ENCODE measurements at places on chromosomes 2 and 18.

- DNase-seq: no peak
Observed at GRCh38 chr2:27059141-27059820, 7.8 kb downstream of the AGBL5 start.

DNA sequence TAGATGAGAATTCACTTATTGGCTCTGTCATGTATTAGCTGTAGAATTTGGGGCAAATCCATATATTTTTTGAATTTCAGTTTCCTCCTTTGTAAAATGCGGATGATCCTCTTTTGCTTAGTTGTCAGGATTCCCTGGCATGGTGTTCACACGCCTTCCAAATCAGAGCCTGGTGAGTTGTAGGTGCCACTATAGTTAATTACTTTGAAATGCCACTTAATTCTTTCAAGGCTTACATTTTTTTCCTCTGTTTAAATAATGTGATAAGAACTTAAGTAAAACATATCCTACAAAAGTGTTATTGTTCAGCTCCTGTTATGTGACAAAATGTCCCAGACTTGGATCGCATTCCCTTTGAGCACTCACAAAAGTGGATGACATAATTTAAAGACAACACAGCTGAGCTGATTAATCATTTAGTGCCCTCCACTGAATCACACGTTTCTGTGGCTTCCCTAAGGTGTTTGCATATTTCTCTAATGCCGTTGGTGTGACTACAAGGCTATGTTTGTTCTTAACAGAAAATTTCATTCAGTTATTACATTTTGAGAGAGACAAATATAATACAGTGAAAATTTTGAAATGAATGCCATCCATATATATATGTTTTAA is 471.2 kb upstream of the CHST9 start:
- no peak for DNase-seq

- no peak for DNase-seq
Observed at GRCh38 chr2:64980183-64980582, 9.0 kb upstream of the SLC1A4 start.

DNA sequence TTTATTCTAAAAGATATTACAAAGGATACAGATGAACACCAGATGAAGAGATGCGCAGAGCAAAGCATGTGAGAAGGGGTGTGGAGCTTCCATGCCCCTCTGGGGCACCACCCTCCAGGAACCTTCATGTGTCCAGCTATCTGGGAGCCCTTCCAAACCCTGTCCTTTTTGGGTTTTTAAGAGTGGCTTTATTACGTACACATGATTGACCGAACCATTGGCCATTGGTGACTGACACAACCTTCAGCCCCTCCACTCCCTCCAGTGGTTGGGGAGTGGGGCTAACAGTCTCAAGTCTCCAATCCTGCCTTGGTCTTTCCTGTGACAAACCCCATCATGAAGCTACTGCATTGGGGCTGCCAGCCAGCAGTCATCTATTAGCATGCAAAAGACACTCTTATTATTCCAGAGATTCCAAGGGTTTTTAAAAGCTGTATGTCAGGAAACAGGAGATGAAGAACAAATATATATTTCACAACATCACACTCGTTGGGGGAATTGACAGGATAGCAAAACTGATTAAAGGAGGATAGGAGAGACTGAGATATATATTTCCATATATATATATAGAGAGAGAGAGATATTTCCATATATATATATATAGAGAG is 19.4 kb downstream of the IL1B start:
- DNase-seq: no peak

GRCh38 chr2:188028739-188029138 is 262.9 kb upstream of the GULP1 start:
- DNase-seq: peak; percentile 73

DNA sequence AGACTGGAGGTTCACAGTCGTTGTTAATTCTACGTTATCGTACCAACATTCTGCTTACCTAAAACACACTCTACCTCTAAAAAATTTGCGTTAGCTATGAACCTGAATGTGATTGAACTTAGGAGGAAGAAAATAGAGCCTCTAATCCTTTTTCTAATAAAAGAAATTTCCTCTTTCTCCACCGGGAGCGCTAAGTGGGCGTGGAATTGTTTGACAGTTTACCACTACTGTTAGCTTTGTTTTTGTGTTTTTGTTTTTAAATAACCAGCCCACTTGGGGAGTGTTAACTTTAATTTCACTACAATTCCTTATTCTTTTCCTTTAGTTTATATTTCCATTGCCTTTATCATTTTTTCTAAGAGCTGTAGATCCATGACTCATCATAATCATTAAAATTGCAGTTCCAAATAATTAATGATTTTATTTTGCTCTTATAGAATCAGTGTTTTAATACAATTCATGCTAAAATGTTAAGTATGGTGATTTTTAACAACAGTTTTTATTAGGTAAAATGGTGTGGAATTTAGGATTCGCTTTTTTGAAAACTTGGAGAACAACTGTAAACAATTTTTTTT is 55.0 kb upstream of the ITM2C start:
- DNase-seq: no peak

DNA sequence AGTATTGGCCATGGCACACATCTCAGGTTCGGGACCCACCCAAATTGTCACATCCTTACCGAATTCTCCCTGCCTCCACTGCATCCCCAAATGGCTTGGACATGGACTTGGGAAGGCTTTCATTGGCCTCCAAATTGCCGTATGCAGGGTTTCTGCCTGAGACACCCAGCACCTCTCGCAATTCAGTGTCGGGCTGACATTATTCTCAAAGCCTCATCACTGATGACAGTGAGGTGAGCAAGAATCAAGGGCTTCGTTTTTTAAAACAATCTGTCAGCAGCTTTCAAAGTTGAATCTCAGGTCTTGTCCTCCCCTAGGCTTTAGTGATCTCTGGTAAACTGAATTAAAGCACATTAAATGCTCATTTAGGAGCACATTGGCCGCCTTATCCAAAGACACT is 29.5 kb upstream of the TGFA start:
- no peak for DNase-seq

- DNase-seq: peak; percentile 84
Observed at GRCh38 chr2:234288974-234289455, 207.9 kb downstream of the ARL4C start.

- peak; percentile 82 for DNase-seq
Observed at GRCh38 chr2:66574701-66575624, 140.0 kb downstream of the MEIS1 start.

DNA sequence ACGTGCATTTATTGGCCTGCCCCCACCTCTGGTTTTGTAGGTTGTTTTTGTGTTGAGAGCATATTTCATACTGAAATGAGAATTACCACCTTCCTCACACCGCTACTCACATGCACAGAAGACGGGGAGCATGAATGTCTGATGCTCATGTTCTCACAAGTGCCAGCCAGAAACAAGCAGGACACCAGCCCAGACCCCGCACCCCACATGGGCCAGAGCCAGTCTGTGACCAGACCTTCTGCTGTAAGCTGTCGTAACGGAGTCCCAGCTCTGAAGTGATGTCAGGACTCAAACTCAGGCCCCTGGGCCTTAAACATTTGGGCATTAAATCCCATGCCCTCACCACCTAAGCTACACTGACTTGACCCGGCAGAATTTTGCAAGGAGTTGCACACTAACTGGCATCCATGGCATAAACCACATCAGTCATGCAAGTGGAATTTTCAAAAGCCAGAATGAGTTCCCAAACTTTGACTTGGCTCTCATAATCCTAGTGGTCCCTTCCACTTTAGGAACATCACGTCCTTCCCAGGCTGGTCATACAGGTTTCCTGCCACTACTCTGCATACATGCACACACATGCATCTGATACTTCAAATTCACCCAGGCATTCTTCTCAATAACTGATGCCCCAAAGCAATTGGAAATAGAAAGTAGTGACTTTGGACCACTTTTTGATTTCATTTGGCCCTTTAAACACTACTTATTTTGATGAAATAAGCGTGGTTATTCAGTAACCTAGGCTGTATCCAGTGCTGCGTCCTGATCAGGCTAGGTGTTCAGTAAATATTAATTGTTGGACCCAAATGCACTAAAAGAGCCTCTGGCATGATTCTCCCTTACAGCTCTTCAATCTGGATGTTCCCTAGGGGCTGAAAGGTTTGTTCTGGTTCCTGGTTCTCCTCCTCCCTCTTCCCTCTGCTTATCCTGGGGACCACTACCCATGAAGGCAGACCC is 223.1 kb upstream of the ID2 start:
- DNase-seq: no peak

GRCh38 chr18:37012452-37012851 is 183.5 kb downstream of the KIAA1328 start:
- no peak for DNase-seq

DNA sequence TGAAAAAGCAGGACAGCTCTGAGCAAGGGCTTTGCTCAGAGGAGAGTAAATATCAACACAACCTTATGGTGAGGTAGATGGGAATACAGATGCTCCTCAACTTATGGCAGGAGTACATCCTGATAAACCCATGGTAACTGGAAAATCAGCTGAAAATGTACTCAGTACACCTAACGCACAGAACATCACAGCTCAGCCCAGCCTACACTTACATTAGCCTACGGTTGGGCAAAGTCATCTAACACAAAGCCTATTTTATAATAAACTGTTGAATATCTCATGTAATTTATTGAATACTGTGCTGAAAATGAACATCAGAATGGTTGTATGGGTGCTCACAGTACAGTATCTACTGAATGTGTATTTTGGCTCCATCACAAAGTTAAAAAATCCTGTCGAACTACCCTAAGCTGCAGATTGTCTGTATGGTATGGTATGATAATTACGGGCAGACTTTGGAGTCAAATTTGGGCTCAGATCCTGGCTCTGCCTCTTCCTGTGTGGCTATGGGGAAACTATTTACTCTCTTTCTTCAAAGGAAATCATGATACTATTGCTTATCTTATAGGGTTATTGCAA is 120.3 kb upstream of the LYPD1 start:
- DNase-seq: no peak

DNA sequence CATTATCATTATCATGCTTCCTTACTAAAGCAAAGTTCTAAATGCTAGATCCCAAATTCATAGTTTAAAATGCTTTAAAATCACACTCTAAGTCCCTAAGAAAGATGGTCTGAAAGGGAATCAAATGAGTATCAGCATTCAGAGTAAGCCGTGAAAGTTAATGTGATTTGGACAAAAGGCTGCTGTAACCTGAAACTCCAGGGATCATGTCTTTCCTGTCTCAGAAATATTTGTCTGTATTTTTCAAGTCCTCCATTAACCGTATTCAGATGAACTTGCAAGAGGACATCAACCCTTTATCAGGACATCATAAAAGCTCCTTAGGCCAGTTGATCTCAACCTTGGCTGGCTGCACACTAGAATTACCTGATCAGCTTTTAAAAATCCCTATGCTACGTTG is 324.3 kb upstream of the PKDCC start:
- no peak for DNase-seq

DNA sequence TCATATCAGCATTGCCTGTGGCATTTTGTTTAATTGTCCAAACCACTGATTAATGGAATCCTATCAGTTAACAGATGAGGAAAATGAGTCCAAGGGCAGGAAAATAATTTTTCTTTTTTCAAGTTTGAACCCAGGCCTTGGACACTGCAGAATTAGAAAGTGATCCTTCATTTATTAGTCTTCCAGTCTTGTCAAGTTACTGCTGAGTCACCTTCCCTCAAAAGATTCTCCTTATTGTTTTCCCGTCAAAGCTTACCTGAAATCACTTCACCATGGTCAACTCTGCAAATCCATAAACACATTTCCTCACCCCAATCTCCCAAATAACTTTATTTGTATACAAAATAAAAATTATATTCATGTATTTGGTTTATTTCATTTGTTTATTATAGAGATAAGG is 57.9 kb downstream of the WDR75 start:
- DNase-seq: no peak

DNA sequence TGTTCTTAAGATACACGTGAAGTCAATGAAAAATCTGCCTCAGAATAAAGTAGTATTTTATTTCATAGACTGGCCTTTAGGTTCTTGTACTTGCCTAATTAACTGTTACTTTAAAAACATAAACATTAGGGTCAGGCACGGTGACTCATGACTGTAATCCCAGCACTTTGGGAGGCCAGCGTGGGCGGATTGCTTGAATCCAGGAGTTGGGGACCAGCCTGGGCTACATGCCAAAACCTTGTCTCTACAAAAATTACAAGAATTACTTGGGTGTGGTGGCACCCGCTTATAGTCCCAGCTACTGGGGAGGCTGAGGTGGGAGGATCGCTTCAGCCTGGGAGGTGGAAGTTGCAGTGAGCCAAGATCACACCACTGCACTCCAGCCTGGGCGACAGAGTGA is 16.0 kb upstream of the SNORC start:
- DNase-seq: no peak

- no peak for DNase-seq
Observed at GRCh38 chr18:43692099-43692690, 414.9 kb upstream of the SYT4 start.

DNA sequence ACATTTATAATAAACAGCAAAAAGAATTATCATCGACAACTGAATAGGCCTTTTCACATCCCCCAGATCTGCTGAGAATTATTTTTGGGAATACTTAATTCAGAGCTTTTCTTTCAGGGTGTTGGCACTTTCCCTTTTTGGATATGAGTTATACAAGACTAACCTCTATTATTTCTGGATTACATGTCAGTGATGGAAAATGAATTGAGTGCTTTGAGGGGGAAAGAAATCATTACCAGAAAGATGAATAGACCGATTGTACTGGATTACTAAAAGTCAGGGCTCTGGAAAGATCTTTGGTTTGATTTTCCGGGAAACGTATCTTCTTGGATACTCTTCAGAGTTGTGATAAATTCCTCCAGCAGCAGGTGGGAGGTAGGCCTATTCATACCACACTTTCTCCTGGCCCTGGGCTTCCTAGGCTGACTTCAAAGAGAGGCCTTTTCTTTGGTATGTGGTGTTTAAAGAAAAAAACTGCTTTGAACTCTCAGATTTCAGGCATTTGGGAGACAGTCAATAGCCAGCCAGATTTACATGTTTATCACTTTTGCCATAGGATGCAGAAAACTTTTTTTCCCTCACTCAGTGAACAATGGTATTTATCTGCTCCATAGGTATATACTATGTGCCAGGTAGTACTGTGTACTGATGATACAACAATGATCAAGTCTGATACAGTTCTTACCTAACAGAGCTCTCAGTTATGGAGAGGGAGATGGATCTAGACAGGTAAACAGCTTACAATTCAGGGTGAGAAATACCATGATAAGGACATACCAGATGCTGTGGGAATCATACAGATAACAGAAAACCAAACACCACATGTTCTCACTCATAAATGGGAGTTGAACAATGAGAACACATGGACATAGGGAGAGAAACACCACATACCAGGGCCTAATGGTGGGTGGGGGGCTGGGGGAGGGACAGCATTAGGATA is 63.3 kb upstream of the ACTR3 start:
- no peak for DNase-seq

- DNase-seq: no peak
Observed at GRCh38 chr2:26355038-26355995, 8.7 kb upstream of the ADGRF3 start.

DNA sequence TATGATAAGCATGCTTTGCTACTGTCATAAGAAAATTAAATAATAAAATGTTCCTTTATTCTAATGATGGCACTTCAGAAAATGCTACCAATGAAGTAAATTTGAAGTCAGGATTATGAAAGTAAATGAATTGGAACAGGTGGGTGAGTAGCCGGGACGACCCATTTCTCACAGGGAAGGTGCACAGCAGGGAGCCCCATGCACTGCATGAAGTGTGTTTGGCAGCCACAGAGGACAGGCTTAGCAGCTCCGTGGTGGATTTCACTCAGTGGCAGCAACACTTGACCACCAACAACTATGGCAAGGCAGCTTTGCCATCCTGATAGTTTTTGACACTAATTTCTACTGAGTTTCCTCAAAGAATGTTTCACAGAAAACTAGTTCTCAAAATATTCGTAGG is 146.3 kb downstream of the ATL2 start:
- no peak for DNase-seq

GRCh38 chr2:208172125-208172524 is 8.7 kb upstream of the CRYGA start:
- no peak for DNase-seq

- DNase-seq: no peak
Observed at GRCh38 chr18:79434607-79435401, 39.1 kb downstream of the NFATC1 start.

Measured in ecto neural progenitor cell (in vitro differentiated cells).